ENCODE measurements at places on chromosomes 16 and 17.

DNA sequence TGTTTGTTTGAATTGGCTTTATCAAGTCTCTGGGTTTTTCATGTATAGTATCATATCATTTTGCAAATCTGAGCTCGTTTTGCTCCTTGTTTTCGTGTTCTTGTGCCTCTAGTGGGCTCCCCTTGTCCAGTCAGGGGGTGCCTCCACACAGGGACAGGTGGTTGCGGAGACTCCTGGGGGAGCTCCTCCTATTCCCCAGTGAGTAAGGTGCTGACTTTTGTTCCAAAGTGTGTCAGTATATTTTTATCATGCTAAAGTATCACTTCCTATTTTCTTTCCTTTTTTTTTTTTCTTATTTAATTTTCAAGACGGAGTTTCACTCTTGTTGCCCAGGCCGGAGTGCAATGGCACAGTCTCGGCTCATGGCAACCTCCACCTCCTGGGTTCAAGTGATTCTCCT lies 30.3 kb upstream of the IL17C start:
- DNase-seq: no peak

GRCh38 chr16:85492295-85492864 lies 120.7 kb upstream of the GSE1 start:
- no peak for DNase-seq

DNA sequence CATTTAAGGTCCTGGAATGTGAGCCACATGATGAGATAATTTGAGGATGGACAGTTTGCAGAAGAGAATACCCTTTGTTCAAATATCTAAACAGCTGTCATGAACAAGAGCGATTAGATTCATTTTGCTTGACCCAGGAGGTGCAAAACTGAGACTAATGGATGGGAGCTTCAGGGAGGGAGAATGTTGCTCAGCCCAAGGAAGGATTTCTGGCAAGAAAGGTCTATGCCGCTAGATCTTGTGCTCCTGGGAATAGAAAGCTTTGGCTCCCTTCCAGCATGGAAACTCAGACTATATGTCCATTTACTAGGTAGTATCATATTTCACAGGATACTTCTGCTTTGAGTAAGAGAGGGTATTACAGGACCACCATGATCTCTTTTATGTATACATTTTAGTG lies 14.8 kb upstream of the CDH11 start:
- no peak for DNase-seq

DNA sequence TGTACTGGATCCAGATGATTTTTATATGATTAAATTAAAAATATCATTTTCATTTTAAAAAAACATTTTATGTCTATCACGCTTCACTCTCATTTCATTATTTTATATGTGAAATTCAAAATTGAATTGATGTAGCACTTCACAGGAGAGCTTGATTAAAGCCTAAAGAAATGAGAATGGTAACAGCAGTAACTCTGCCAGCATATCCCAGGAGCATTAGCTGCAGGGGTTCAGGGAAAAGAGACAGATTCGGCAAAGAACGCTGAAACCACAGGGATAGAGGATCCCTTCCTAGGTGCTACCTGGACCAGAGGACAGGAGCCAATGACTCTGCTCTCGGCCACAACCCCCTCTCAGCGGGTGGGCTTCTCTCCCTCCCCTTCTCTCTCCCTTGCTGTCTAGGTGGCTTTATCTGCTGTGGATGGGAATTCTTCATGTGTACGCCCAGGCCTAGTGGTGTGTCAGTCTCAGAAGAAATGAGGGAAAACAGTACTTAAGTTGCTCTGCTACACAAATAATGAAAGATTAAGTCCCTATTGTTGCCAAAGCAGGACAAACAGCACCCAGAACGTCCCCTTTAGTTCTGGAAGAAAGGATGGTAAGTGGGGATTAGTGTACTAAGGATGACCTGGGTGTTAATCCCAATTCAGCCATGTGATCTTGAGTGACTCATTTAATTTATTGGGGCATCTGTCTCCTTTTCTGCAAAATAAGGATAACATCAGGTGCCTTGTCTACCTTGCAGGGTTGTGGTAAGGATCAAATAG lies 123.3 kb downstream of the CDK5R1 start:
- no peak for DNase-seq

GRCh38 chr16:19363740-19364139 lies 53.9 kb upstream of the TMC5 start:
- DNase-seq: no peak

DNA sequence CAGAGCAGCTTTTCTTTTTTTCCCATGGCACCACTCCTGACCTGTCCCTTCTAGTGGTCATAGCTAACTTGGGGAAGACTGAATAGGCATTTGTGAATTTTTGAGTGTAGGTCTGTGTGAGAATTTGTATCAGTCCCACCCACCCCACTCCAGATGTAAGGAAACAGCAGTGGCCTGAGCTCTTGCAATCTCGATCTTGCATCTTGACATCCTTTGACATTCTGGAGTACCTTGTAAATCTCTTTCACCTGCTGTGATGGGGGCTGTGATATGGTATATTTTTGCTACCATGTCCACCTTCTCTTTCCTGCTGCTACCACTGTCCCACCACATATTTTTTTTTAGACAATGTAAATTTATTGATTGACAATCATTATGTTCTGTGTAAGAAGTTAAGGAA lies 289.3 kb downstream of the MAP2K6 start:
- no peak for DNase-seq
